ENCODE measurements at places on chromosomes 3 and 15. TPM values are rescaled to one million over a fixed set of nuclear protein-coding genes. Genes with fewer than 3 reads are reported as not detected.

SLC28A1 gene
- not detected for total RNA-seq

- DNase-seq, result no peak
Measured at GRCh38 chr3:72341920-72342319, 506.3 kb downstream of the SHQ1 start.

GRCh38 chr15:65087873-65088642 lies 11.5 kb downstream of the KBTBD13 start:
- no peak for DNase-seq

IMPG2 gene
- 0.45 TPM for total RNA-seq

GRCh38 chr3:65338571-65338970 lies 650.8 kb upstream of the ADAMTS9 start:
- DNase-seq, result no peak

- DNase-seq, result no peak
Measured at GRCh38 chr15:83898361-83898760, 244.4 kb downstream of the ADAMTSL3 start.

DNA sequence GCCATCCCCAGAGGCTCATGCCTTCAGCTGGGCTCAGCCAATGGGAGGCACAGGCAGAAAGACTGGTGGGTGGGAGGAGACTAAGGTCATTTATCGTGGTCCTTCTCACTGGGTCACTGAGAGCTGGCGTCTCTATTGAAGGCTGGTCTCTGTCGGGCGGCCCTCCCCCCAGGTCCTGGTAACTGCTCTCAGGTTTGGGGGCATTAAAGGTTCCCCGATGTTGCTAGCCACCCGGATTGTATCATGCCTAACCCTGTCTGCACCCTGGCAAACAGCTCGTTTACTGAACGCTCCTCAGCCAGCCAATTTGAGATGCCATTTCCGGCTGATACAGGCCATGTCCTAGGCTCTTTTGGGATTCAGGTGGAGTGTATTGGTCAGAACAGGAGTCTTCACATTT lies 10.5 kb downstream of the SELENOS start:
- no peak for DNase-seq

- no peak for DNase-seq
Measured at GRCh38 chr15:100337096-100338044, 4.4 kb downstream of the ADAMTS17 start.

- no peak for DNase-seq
Measured at GRCh38 chr3:165748094-165748493, 89.1 kb downstream of the BCHE start.

- DNase-seq, result no peak
Measured at GRCh38 chr3:4985330-4986174, 6.3 kb downstream of the BHLHE40 start.

PCOLCE2 gene
- total RNA-seq, result not detected

PLSCR2 gene
- total RNA-seq, result not detected

GRCh38 chr3:190597291-190597690 lies 83.4 kb downstream of the IL1RAP start:
- DNase-seq, result no peak

GPR171 gene
- total RNA-seq, result 9.7 TPM

GRCh38 chr3:106206613-106207012 lies 337.8 kb upstream of the CBLB start:
- no peak for DNase-seq

DNA sequence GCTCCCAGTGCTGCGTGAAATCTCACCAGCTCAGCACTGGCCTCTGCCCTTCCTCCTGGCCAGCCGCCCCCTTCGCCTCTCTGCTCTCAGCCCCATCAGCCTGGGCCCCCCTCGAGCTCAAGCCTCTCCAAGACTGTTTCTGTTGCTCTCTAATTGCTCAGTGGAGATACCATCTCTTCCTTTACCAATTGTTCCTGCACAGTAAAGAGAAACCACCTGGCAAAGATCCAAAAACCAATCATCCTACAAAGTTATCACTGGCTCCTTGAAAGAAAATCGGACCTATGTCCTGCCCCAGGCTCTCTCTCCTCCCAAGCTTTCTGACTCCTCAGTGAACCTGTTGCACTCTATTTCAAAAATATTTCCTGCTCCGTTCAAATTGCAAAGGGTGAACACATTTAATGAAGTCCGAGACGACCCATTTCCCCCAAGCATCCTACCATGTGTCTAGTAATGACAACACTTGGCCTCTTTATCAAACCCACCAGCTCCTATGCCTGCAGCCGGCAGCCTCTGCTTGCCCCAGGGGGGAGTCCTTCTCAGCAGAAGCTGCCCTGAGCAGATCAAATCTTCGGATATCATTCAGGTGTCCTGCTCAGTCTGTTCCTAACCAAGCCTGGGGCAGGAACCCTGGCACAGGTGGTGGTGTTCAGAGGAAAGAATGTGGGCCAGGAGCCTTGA lies 53.7 kb upstream of the FAM174B start:
- DNase-seq, result no peak

- DNase-seq, result no peak
Measured at GRCh38 chr3:8497582-8497981, 4.0 kb upstream of the LMCD1 start.

DNA sequence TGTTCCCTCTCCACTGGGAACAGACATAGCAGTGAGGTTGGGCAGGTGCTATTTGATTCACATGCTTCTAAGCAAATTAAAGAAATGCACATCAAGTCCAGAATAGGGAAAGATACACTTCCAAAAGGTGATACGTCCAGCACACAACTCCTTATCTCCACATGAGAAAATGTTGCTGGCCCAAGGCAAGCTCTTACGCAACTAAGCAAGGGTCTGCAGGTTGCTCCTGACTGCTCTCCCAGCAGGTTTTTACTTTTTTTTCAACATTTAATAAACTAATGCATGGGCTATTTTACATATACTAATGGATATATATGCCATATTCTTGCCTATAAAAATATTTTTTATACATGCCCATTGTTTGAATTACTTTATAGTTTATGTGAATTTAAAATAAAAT lies 818.5 kb upstream of the ROBO1 start:
- DNase-seq, result no peak

DNA sequence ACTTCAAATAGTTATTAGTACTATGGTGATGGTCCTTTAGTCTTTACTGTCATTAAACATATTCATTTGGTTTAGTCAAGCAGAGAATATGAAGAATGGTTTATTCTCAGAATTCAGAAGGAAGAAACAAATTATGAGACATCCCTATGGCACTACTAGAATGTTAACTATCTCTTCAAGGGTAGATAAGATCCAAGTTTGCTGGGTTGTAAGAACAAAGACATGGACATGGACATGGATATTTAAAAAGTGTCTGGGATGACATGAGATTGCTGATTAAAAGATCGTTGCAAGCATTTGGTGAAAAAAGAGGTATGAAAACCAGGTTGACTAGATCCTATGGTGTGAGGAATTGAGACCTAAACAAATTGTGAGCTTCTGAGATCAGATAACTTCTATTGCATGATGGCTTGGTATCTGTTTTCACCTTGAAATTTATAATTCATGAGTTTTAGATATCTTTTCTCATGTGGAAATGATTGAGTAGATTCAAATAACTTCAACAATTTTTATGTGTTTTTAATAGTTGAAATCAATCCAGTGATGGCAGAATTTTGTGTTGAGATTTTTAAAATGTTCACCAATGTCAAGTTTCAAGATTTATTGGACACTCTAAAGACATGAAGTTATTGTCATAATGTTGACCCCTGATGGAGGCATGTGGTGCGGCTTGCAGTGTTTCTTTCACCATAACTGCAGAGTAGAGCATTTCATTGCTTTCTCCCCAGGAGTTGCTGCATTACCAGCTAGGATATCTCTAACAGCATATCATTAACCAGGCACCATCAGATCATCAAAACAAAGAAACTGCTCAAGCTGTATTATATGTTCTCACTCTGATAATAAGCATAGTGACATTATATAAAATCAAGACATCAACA lies 72.6 kb downstream of the NAALADL2 start:
- no peak for DNase-seq

- no peak for DNase-seq
Measured at GRCh38 chr3:143428294-143428693, 308.7 kb downstream of the CHST2 start.

GRCh38 chr3:126468028-126468891 lies 7.4 kb downstream of the ZXDC start:
- DNase-seq, result no peak

DNA sequence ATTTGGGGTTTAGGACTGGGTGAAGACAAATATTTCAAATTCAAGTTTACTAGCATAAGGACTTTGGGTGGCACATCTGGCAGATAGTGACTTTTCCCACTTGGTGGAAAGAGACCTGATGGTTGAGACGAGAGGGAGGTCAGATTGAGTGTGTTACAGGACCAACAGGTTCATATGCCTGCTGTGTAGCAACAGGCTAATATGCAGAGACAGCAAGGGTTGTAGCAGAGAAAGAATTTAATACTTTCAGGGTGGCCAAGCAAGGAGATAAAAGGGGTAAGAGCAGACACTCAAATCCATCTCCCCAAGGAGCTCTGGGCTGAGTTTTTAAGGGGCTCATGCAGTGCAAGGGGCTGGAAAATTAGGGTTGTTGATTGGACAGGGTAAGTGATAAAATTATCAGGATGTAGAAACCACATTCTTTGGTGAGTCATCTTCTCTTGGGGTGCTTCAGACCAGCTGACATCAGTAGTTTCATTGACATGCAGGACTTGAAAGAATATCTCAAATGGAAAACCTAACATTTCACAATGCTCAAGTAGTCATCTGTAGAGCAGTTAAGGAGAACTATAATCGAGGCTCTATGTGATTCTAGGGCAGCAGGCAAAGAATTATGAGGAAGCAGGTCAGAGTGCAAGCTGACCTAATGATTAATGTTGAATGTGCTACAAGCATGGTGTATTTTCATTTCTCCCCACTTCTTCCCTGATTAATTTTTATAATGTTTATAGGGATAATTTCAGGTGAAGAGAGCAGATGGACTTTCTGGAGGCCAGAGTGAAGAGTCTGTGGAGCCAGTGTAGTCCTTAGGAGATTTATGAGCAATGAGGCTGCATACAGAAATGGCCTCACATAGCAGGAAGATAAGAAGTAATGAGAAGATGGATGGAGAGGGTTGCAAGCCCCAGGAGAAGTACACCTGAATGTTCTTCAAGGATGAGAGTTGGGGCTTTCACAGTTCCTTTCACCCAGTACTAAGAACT lies 13.7 kb downstream of the FOXB1 start:
- DNase-seq, result no peak

ADCY5 gene
- total RNA-seq, result not detected

- no peak for DNase-seq
Measured at GRCh38 chr15:75431682-75432081, 19.8 kb downstream of the SIN3A start.

CNTN3 gene
- not detected for total RNA-seq

SSUH2 gene
- not detected for total RNA-seq

- no peak for DNase-seq
Measured at GRCh38 chr3:111351334-111351733, 190.7 kb upstream of the CD96 start.

DNA sequence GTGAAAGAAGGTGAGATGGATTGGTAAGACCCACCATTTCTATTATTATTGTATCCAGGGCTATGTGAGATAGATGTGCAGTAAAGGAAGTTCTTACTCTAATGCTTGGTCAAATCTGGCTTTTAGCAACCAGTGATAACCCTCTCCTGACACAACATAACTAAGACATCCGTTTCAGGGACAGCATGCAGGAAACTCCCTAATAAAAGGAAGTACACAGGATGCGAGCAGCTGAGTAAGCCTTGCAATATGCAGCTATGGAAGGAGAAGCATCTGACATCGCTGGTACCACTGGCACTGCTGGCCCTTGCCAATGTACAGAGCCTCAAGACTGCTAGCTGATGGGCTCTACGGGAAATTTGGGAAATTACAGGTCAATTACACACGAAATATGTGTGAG lies 662.3 kb downstream of the NR2F2 start:
- DNase-seq, result no peak

GCHFR gene
- total RNA-seq, result 14.8 TPM

- DNase-seq, result no peak
Measured at GRCh38 chr3:105864212-105864611, 4.6 kb downstream of the CBLB start.

APBA2 gene
- total RNA-seq, result 123 TPM

DNA sequence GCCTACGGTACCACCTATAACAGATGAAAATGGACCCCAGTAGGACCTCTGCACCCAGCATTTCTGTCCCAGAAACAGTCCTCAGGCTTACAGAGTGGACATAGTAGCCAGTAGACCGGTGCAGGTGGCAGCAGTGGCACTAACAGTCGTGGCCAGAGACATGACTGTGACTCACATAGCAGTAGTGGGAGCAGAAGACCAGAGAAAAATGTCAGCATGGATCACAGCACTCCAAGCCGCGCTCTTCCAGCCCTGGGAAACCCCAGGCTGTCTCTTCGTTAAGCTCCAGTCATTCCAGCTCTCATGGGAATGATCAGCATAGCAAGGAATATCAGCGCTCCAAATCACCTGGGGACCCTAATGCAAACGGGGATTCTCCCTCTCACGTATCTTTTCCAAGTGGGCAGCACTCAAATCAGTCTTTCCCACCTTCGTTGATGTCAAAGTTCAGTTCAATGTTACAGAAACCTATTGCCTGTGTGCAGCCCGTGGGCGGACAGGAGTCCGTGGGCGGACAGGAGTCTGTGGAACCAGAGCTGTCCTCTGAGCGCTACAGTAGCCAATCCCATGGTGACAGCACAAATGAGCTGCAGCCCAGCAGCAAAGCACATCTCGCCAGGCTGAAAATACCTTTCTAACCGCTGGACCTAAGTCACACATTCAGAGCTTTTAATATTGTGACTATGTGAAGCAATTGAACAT lies 10.5 kb downstream of the BFSP2 start:
- DNase-seq, result no peak

SPTSSB gene
- total RNA-seq, result 0.11 TPM
